Spinal cord (tissue), 10 donors: ENCODE measurements at places on chromosomes 1 and 21. TPM values are rescaled to one million over a fixed set of nuclear protein-coding genes. Genes with fewer than 3 reads are reported as not detected.

Gene CD247
- total RNA-seq: 1.3 TPM

Gene NFASC
- total RNA-seq: 51.4 TPM

Gene NUCKS1
- total RNA-seq: 260 TPM

Gene ACOT11
- 19.7 TPM for total RNA-seq

Gene AADACL3
- not detected for total RNA-seq

Gene FAM110D
- total RNA-seq: 1.7 TPM

Gene HES3
- not detected for total RNA-seq

Gene SSU72
- 54.3 TPM for total RNA-seq

Gene ALG14
- 4.0 TPM for total RNA-seq

Gene NTMT2
- not detected for total RNA-seq

Gene WNT4
- 12.9 TPM for total RNA-seq

Gene DPT
- 9.4 TPM for total RNA-seq

Gene OR4F16
- total RNA-seq: not detected

Gene FCER1A
- total RNA-seq: 0.28 TPM

Gene STMN1
- total RNA-seq: 645 TPM

Gene CLK2
- 42.6 TPM for total RNA-seq

Gene PLEKHO1
- 38.4 TPM for total RNA-seq

Gene WLS
- 209 TPM for total RNA-seq

Gene JUN
- total RNA-seq: 151 TPM
